ENCODE measurements at places on chromosomes 1 and 21. TPM values are rescaled to one million over a fixed set of nuclear protein-coding genes. Genes with fewer than 3 reads are reported as not detected.

DNA sequence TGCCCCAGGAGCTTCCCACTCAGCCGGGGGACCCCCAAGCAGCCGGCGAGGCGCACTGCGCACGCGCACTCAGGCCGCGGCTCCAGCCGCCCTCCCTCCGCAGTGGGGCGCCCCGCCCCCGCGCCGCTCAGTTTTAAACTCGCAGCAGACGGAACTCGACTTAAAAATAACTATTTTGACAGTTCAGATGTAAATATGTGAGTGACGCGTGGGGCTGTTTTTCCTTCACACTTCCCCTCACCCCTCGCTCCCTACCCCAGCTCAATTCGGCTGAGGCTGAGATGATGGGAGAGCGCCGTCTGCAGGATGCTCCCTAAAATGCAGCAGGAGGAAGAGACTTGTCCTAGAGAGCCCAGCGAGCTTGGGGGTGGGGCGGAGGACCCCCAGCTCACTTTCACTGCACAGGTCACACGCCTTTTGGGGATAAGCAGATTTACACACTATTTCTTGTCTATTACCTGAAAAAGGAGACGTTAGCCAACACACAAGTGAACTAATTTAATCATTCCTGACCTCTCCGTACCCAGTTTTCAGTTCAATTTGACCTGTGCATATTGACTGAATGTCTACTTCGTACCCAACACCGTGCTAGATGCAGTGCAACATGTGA, 8.9 kb upstream of the LEMD1 start:
- peak; percentile 13 for DNase-seq

- no peak for DNase-seq
Observed at GRCh38 chr1:186747661-186748060, 67.4 kb upstream of the PTGS2 start.

DNA sequence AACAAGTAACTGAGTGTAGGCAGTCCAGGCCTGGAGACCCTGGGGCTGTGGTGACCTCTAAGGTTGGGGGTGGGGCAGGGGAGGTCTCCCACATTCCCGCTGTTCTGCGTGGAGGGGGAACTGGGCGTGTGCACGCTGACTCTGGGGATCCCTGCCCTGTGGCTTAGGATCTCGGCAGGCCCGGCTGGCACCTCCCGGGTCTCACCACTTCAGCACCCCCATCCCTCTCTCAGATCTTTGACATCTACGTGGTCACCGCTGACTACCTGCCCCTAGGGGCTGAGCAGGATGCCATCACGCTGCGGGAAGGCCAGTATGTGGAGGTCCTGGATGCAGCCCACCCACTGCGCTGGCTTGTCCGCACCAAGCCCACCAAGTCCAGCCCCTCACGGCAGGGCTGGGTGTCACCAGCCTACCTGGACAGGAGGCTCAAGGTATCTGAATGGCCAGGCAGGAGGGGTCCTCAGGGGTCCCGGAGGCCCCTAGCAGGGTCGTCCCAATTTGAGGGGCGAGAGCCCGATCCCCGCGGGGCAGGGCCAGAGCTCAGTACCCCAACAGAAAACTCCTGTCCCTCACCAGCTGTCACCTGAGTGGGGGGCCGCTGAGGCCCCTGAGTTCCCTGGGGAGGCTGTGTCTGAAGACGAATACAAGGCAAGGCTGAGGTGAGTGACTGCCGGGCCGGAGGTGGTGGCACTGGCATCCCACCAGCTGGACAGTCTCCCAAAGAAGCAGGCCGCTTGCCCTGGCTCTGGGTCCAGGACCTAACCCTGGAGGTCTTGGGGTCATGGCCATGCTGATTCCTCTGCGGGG, 68.7 kb downstream of the TRIM11 start:
- no peak for DNase-seq

- DNase-seq: no peak
Observed at GRCh38 chr21:37454869-37455503, 88.4 kb downstream of the DYRK1A start.

The RHCE gene
- 0.18 TPM for total RNA-seq

The MEX3A gene
- 5.1 TPM for total RNA-seq

The YOD1 gene
- 7.1 TPM for total RNA-seq

The LHX8 gene
- not detected for total RNA-seq

DNA sequence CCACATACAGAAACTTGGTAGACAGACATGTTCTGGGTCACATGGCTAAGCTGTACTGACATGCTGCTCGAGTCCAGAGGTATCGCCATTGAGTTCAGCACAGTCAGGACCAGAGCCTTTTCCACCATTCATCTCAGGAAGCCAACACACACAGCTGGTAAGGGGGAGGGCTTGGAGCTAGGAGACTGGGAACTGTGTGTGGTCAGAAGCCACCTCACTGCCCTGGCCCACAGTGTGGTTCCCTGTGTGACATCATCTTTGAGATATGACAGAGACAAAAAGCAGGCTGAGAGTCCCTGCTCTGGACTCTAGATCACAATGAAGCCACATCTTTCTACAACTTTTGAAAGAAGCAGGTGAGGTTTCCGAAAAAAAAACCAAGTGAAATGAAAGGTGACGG, 107.2 kb downstream of the SIM2 start:
- no peak for DNase-seq

The KCNE2 gene
- not detected for total RNA-seq

The SMCP gene
- not detected for total RNA-seq
